ENCODE measurements at places on chromosomes 3 and 15.
A peak's percentile ranks its signal among the peaks of the same experiment; 100 is the strongest.

DNA sequence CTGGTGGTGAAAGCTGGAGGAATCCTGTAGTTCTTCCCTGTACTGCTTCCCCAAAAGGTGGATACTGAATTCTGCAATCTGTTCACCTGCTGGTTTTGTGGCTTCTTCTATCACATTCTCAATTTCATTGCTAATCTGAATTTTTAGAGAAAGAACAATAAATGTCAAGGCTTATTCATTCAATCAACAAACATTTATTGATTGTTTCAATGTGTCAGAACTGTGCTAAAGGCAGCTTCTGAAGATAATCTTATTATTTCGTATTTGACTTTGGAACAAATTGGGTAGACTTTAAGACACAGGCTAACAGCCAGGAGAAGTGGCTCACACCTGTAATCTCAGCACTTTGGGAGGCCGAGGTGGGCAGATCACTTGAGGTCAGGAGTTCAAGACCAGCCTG, 46.8 kb downstream of the IMPG2 start:
- no peak for DNase-seq

DNA sequence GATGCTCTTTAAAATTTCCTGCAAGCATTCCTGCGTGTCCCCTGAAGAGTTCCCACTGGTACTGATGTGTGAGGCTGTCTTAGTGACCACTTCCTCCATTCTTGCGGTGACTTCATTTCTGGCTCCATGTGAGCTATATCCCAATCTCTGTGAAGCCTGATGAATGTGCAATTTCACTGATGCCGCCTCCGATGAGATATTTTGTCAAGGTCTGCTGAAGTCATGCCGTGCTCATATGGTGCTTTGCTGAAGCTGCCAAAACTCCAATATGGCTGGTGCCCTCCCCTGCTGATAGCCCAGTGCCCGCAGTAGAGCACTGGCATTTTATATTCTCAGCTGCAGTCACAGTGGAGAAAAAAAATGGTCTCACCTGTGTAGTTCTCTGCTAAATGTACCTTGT, 271.5 kb downstream of the EFHB start:
- no peak for DNase-seq

DNA sequence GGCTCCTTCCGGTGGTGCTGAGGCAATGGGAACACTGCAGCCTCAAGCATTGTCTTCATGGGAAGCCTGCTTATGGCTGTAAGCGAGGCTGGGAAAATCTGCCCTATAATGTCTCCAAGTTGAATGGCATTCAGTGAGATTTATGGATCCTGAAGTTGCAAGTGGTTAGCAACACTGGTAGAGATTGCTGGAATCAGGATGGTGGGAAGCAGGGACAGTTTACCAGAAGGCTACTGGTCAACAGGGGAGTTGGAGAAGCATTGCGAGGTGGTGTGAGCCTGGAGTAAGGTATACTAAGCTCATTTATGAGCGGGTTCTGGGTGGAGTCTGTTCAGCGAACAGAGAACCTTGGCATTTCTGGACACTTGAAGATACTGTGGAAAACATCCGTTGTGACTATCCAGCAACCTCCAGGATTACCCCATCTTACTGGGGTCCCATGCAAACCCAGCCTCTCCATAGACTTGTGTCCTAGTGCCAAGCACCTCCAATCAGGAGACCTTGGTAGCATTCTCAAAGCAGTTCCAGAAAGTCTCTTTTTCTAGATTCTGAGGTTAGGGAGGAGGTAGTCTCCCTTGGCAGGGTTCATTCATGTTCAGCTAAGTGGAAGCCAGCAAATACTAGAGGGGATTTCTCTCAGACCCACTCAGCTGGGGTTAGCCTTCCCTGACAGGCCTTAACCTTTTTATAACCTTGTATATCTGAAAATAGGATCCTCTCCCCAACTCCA, 7.3 kb downstream of the RPSA start:
- DNase-seq, result peak; percentile 32

DNA sequence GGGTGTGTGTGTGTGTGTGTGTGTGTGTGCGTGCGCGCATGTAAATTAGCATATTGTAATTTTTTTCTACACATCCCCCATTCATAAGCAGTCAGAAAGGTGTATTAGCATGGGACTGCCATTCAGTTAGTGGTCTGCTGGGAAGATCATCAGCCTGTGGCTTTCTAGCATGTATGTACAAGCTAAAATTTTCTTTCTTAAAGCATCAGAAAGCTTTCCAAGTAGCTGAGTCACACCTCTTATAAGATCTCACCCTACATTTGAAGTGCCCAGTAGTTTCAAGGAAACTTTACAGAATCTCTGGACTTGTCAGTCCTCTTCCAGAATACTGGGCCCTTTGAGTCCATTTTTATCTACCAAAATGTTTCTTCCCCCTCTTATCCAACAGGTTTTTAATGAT, 411.4 kb upstream of the TPRG1 start:
- no peak for DNase-seq

DNA sequence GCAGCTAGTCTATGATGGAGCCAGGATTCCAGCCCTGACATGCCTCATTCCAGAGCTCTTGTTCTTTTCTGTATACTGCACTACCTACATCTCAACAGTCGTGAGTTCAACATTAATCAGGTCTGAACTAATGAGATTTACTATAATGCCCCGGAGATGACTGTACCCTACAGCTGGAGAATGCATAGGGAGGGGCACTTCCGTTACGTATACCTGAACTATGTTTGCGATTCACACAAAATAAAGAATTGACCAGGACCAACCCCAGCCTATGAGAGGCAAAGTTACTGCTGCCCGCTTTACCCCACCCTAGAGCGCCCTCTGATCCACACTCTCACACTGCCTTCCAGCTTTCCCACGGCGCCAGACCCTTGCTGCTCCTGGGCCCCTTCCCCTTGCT, 97.0 kb downstream of the IGF2BP2 start:
- no peak for DNase-seq

DNA sequence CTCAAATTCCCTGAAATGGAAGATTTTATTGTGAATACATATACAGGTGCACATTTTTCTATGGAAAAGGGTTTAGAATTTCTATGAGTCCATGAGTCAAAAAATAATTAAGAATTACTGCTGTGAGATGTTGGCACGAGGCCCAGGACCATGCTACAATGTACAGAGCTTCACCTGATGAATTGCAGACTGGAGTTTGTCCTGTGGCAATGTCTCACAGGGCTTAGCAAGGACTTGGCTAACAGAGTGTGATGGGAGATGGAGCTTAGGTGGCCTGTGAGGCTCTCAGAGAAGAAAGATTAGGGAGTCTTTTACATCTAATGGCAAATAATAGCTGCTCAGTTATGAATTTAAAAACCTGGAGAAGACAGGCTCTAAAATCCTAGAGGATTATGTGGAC, 219.5 kb upstream of the CBLB start:
- DNase-seq, result no peak

GRCh38 chr3:49339581-49339940, 292 bp downstream of the USP4 start:
- DNase-seq, result no peak
